ENCODE measurements at places on chromosomes 7 and 10. TPM values are rescaled to one million over a fixed set of nuclear protein-coding genes. Genes with fewer than 3 reads are reported as not detected.

- no peak for DNase-seq
These were observed 119.0 kb downstream of the GNAI1 start for GRCh38 chr7:80253653-80254052.

DNA sequence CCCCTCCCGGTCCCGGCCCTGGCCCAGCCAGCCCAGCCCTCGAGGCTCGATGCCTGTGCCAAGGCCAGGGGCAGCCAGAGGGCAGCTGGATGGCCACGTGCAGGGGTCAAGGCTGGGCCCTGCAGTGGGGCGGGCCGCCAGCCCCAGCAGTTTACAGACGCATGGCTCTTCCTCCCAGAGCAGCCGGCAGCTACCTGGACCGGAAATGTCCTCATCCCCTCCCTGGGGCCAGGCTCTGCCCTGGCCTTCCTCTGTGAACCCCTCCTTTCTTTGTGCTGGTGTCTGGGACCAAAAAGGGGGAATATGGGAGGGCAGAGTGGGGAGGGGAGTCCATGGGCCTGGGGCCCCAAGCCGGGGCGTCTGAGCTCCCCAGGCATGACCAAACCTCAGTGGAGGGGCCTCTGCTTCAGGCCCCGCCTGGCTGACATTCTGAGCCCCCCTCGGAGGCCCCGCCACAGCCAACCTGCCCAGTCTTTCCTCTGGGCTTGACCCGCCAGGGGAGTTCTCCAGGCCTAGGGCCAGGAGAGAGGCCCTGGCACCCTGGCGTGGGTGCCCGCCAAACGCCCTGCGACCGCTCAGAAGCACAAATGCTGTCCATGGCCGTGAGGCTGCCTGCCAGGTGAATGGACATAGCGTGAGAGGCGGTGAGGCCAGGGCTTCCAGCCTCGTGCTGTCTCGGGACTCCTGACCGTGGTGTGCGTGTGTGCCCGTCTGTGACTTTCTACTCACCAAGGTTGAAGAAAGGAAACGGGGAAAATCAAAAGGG, 24.7 kb upstream of the AMZ1 start:
- DNase-seq: peak; percentile 87

GRCh38 chr10:113765910-113766309, 14.4 kb downstream of the PLEKHS1 start:
- DNase-seq: no peak

The MNX1 gene
- not detected for polyA plus RNA-seq

GRCh38 chr7:68965351-68965750, 632.9 kb upstream of the AUTS2 start:
- DNase-seq: no peak

The FKBP6 gene
- polyA plus RNA-seq: not detected

- no peak for DNase-seq
These were observed 20.4 kb upstream of the ANTXRL start for GRCh38 chr10:46266306-46266985.

DNA sequence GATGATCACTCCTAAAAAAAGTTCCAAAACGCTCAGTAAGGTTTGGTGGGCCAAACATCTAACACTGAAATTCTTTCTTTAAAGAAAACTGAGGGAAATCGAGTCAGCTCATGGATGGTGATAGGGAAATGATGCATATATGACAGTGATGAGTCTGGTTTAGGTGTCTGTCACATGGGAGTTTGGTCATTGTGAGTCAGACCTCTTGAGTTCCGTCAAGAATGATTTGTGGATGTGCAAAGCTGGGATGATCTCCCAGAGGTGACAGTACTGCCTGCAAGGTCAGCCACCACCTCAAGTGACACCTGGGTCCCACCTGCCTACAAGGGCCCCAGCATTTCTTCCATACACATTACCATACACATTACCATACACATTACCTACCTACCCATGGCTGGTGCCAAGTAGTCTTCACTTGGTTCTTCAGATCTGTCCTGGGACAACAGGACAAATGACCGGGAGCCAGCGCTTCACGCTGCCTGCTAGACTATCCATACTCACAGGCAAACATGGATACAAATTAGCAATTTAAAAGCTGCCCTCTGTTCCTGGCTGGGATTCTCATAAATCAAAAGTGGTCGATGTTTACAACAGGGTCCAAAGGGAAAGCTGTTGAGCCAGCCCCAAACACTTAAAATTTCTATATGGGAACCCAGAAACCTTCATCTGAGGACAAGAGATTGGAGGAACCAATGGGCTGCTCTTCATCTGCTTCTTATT, 128.4 kb downstream of the ADAM12 start:
- DNase-seq: no peak

DNA sequence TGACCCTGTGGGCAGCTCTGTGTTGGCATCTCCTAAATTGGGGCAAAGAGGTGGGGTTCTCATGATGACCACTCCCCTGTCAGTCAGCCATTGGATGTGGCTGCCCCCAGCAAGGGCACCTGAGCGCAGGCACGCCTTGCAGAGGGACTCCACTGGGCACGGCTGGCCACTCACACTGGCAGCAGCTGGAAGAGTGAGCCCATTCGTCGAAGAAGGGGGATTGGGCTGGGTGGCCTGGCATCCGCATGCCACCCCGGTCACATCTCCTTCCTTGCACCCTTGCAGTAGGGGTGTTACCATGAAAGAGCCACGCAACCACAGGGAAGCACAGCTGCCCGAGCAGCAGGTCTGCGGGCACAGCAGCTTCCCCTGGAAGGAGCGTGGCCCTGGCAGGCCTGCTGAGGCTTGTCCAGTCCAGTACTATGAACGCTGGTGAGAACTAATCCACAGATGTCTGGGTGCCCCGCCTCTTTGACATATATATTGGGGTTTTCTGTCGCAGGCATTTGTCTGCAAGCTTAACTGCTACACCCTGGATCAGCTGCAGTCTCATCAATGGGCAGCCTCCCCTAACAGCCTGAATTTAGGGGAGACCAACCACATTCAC, 25.7 kb upstream of the GRB10 start:
- DNase-seq: no peak

DNA sequence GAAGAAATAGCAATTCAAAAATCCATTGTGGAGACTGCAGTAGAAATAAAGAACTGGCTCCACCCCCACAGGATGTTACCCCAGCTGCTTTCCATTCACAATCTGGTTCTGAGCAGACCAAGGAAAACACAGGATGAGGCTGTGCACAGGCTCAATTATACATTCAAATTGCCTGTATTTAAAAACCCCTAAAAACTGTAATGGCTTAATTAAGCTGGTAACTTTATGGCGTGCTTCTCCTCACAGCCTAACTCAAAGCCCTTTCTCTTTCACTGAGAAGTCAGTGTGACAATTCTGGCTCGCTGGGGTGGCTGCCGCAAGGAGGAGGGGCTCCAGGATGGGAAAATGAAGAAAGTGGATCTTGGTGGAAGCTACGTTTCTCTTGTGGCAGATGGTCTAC, 1191.1 kb downstream of the SORCS1 start:
- DNase-seq: no peak

The SNX10 gene
- polyA plus RNA-seq: 1.3 TPM

DNA sequence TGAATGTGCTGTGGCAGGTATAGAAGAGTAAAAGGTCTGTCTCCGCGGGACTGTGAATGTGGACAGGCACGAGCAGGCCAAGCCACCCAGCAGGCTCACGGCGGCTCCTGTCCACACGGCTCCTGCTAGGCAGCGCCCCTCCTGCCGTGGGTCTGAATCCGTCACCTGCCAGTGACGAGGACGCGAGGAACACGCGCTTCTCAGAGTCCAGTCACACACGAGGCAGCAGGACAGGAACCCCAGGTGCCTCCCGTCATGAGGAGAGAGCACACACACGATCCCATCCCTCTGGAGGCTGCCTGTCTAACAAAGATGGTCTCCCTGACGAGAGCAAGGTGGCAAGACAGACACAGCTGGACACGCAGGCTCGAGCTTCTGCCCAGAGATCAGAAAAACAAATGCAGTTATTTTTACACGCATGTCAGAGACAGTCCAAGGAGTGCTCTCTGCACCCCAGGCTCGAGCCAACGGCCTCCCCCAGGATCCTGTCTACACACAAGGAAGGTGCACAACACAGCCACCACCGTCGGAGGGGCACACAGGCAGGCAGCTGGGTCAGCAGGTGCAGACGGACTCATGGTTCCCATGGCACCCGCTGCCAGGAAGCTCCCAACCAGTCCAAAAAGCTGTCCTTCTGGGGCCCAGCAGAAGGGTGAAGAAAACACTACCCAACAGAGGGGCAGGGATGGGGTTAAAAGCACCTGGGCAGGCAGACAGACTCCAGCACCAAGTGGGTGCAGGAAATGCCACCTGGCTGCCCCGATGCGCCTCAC, 103.2 kb downstream of the MAD1L1 start:
- no peak for DNase-seq

GRCh38 chr7:88922944-88923343, 127.4 kb upstream of the TEX47 start:
- DNase-seq: no peak

DNA sequence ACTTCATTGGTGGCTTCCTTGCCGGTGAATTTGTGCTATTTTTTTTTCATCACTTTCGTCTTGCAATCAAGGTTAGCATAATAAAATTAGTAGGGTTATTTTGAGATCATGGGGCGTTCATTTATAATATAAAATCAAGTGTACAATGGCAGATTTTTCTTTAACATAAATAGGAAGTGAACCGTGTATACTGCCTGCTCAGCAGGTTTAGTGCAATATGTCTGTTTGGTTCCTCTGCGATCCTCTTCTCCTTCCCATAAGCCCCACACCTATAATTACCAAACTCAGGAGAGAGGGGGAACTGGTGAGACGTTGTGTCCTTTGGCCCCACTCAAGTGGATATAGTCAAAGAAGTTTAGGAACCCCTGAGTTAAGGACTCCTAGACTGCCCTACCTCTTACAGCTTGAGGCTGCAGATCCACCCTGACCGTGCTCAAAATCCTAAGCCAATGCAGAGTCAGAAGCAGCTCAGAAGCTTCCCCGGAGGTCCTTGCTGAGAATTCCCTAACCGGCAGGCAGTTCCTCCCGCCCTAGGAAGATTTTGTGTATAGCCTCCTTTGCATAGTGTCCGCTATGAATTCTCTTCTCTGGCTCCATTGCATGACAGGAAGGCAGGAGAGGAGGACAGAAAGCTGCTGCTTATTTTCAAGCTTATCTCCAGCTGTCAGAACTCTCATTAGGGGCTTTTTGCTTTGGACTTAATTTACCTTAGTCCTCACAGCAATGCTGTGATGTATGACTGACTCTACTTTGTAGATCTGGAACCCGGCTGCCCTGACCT, 41.5 kb downstream of the PYROXD2 start:
- DNase-seq: no peak

GRCh38 chr10:20132816-20133215, 316.6 kb downstream of the PLXDC2 start:
- no peak for DNase-seq

The HYAL4 gene
- polyA plus RNA-seq: not detected

The ACSM6 gene
- not detected for polyA plus RNA-seq

The KCND2 gene
- 0.02 TPM for polyA plus RNA-seq
